D721Med (cell line): ENCODE measurements at places on chromosomes 6 and 20.

DNA sequence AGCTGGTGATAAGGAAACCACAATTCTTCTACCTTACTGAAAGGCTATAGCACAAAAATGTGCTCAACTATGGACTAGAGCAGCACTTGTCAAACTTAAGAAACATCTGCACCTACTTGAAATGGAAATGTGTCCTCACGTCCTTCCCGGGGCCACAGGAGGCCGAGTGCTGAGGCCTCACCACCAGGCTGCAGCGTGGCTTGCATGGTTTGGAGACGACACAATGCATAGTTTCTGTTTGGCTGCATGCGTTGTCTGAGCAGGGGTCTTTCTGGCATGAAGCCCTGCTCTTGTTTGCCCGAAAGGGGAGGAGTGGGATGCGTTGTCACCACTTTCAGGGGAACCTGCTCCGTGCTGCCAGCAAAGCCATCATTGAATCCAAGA, 228.8 kb downstream of the TTLL2 start:
- DNase-seq: no peak

DNA sequence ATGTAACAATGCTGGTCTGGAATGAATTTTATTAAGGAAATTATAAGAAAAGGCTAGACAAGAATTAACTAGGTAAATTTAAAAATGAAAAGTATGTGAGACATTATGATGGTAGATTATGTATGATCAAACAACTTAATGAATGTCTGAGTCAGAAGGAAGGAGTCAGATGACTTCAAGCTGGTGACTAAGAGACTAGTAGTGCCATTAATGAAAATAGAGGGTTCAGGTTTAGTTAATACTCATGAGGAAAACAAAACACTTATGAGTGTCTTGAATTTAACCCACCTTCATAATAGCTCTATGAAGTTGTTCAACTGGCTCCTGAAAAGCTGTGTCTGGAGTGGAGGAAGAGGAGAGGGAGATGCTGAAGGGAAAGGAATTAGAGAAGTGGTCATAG, 256.3 kb downstream of the ADGRB3 start:
- DNase-seq: no peak

GRCh38 chr20:59351157-59352040, 51.0 kb downstream of the EDN3 start:
- no peak for DNase-seq

- DNase-seq: no peak
These were observed 45.7 kb downstream of the TINAG start for GRCh38 chr6:54353975-54354374.
